Left renal pelvis (tissue), 4 donors: ENCODE measurements at places on chromosomes 1 and 21. TPM values are rescaled to one million over a fixed set of nuclear protein-coding genes. Genes with fewer than 3 reads are reported as not detected.

- no peak for DNase-seq
Observed at GRCh38 chr1:6625584-6626149, 999 bp downstream of the THAP3 start.

DNA sequence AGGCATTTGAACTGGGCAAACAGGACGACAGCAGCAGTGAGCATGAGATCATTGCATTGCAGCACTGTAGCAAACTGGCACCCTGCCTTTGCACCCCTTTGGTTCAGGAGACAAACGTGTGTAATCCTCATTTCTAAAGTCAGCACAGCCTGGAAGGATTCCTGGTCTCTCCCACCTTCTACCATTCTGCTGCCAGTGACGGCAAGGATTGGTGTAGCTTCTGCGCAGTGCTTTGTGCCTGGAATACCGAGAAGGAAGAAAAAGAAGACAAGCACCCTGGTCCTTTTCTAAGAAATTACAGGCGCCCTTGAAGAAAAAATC, 805.3 kb downstream of the USP25 start:
- no peak for DNase-seq

ENAH gene
- polyA plus RNA-seq = 71.9 TPM

DNA sequence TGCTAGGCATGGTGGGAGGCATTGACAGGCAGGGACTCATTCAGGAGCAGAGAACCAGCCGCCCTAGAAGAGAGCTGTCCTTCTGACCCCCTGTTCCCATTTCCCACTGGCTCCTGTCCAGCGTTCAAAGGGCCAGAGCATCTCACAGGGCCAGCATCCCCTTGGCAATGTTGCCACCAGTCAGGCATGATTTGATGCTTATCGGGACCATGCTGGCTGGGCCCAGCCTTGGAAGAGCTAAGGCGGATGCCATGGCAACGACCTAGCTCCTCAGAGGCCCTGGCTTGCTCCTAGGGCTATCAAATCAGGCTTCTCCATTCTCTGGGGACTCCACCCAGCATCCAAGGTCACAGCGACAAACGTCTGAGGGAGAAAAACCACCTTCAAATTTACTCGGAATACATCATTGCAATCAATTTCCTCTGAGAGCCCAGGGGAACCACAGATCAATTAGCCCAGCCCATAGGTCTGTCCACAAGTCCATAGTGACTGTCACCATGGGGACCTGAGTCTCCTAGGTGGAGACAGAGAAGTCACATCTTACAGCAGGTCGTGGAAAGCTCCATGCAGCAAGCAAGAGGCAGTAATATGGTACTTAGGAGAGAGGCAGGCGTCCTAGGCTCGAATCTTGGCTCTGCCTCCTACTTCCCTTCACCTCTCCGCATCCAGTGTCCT, 14.1 kb upstream of the VWA5B1 start:
- no peak for DNase-seq

DNA sequence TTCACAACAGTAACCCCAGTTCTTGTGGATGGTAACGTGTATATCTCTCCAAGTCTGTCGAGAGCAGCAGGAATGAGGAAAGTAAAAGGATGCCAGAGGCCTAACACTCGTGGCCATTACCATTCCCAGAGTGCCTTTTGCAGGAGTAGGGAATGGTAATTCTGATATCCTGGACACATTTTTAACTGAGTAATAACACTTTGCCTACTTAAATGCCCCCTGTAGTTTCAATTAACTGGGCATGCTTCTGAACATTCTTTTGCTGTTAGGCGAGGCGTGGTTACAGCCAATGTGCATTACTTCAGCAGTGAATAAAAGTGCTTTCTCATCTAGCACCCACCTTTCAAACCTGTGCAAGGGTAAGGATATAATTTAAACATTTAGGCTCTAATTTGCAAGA, 258.5 kb upstream of the ADGRL2 start:
- DNase-seq = no peak

SPRR2A gene
- 0.57 TPM for polyA plus RNA-seq

GRCh38 chr1:16205891-16206546, 6.4 kb downstream of the ARHGEF19 start:
- no peak for DNase-seq

DNA sequence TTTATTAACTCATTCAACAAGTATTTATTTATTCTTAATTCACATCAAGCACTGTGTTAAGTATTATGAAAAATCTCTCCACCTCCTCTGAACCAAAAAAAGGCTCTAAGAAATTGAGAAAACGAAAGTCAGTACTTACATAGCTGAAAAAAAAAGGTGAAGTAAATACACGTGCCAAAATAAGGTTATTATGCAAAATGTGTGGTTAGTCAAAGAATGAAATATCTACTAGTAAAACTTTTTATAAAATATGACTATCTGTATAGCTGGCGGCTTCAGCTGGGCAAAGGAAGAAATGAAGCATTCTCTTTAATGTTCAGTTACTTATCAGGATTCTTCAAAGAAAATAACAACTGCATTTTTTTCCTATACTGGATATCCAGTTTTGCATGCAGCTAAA, 35.5 kb upstream of the ASPM start:
- DNase-seq = no peak

NBPF4 gene
- polyA plus RNA-seq = not detected

USP21 gene
- 44.9 TPM for polyA plus RNA-seq

GRCh38 chr1:150875197-150876118, 941 bp downstream of the ARNT start:
- no peak for DNase-seq

SLC25A34 gene
- 2.3 TPM for polyA plus RNA-seq

DNA sequence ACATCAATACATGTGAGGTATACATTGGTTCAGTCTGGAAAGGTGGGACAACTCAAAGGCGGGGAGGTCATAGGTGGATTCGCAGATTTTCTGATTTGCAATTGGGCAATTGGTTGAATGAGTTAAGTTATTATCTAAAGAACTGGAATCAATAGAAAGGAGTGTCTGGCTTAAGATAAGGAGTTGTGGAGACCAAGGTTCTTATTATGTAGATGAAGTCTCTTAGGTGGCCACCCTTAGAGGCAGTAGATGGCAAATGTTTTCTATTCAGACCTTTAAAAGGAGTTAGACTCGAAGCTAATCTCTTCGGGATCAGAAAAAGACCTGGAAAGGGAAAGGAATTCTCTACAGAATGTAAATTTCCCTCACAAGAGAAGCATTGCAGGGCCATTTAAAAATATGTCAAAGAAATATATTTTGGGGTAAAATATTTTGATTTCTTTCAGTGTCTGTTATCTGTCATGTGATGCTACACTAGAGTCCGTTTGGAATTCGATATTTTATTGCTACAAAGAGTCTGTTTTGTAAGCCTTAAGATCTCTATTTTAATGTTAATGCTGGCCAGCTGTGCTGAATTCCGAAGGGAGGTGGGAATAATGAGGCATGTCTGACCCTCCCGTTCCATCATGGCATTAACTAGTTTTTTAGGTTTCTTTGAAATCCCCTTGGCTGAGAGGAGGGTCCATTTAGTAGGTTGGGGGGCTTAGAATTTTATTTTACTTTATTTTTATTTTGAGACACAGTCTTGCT, 265.1 kb downstream of the PTPRU start:
- DNase-seq = no peak

DNA sequence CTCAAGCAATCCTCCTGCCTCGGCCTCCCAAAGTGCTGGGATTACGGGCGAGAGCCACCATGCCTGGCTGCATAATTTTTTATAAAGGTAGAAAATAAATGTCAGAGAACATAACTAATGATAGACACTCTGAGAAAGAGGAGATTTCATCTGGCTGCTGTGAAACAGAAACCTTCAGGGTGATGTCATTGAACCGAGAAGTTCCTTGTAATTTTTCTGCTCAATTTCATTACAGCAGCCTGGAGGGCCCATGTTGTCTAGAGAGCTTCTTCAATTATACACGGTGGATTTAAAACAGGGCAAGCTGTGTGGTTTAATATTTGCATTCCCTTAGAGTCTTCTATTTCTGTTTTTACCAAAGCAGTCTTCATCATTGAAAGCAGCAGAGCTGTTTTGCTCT, 64.3 kb upstream of the MORC3 start:
- no peak for DNase-seq

DNA sequence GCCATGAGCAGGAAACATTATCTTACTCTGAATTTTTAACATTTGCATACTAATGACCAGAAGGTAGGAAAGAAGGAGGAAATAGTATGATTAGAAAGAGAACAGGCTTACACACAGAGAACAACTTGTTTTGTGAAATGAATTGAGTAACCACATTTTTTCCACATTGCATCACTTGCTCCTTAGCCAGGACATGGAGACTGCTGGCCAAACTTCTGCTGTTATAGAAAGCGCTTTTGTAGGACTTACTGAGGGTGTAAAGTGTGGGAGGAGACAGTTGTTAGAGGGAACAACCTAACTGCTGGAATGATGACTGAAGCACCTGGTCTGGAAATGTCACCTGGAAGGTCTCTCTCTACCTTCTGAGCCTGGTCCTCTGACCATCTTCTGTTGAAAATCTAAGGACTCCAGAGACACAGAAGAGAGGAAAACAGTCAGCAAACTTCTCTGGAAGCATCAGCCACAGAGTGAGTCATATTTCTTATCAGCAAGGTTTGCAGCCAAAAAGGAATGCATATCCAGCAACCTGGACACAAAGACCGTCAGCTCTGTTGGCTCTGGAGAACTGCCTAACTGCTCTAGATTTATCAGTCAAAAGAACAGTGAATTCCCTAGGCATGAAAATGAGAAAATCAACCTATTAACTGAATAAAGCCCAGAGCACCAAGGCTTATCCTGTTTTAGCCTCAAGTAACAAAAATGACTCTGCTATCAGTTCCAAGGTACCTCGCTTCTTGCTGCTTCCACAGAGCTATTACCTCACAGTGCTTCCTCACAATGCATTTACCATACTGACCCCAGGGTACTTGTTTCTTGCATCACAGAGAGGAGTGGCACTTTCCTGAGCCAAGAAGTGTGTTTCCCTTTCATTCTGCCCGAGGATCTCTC, 88.0 kb upstream of the SLFNL1 start:
- no peak for DNase-seq

HMCN1 gene
- 54.6 TPM for polyA plus RNA-seq

DNA sequence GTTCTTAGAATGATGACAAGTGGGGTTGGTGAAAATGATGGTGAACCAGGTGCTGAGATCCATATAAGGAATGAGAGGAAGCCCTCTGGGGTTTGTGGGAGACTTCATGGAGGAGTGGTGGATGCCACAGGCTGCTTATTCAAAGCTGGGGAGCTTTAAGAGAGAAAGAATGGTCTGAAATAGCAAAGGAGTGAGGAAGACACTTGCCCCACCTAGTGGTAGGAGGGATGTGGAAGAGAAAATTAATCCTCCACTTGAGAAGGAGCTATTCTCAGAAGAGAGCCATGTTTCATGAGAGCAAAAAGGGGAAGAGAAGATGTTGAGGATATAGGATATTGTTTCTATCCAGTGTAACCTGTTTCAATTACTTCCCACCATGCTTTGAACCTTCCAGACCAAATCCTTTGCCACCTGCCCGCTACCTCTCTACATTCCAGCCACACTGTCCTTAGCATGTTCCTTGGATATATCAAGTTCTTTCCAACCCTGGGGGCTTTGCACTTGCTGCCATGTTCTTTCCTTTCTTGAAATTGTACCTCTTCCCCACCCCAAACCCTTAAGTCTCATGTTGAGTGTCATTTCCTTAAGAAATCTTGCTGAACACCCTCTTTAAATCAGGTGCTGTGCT, 19.6 kb upstream of the ZNF648 start:
- no peak for DNase-seq

WASF2 gene
- 132 TPM for polyA plus RNA-seq

FMO5 gene
- 5.6 TPM for polyA plus RNA-seq

GRCh38 chr21:35475009-35475408, 425.9 kb upstream of the RUNX1 start:
- no peak for DNase-seq

ADGRL2 gene
- polyA plus RNA-seq = 216 TPM

LHX8 gene
- not detected for polyA plus RNA-seq

CDCA8 gene
- 14.9 TPM for polyA plus RNA-seq

GRCh38 chr1:211642870-211643269, 32.6 kb downstream of the NEK2 start:
- no peak for DNase-seq

- no peak for DNase-seq
Observed at GRCh38 chr1:30342535-30343141, 380.7 kb downstream of the MATN1 start.

- DNase-seq = no peak
Observed at GRCh38 chr1:218424502-218424901, 79.4 kb downstream of the TGFB2 start.

GRCh38 chr1:240092301-240093119, 827 bp downstream of the FMN2 start:
- DNase-seq = no peak

DNA sequence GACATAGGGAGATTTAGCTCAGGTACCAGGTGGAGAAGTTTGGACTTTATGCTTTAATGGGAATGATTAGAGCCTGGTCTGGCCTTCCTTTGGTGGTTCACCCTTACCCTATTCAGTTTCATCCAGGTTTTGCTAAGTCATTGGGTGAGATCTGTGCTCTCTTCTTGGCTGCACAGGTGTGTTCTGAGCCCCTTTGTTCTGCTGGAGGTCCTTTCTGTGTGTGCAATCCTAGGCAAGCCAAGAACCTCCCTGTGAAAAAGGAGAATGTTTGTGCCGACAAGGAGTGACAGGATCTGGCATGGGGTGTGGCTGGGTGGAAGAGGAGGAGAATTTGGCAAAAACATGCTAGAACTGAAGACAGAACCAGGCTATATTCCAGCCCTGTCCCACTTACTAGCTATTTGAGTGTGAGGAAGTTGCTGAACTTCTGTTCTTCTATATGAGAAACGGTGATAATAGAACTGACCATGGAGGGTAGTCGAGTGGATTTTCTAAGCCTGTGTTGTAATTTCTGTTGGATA, 4.6 kb downstream of the GSTM5 start:
- no peak for DNase-seq

DNA sequence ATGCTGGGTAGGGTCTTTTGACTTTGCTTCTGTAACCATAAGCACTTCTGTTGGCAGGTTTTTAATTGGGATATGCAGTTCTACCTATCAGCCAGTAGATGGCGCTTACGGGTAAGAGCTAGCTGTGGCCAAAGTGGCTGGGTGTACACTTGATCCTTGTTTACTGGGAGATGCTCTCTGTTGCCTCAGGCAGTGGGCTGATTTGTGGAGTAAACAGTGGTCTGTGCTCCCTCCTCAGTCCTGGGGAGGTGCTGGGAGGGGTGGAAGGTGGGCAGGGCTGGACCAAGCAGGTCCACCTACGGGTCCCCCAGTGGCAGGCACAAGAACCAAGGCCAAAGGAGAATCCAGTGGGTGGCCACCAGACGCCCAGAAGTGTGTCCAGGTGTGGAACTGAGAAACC, 43.4 kb downstream of the RALGPS2 start:
- DNase-seq = no peak

- DNase-seq = no peak
Observed at GRCh38 chr1:42735477-42736105, 4.4 kb downstream of the CLDN19 start.

DNA sequence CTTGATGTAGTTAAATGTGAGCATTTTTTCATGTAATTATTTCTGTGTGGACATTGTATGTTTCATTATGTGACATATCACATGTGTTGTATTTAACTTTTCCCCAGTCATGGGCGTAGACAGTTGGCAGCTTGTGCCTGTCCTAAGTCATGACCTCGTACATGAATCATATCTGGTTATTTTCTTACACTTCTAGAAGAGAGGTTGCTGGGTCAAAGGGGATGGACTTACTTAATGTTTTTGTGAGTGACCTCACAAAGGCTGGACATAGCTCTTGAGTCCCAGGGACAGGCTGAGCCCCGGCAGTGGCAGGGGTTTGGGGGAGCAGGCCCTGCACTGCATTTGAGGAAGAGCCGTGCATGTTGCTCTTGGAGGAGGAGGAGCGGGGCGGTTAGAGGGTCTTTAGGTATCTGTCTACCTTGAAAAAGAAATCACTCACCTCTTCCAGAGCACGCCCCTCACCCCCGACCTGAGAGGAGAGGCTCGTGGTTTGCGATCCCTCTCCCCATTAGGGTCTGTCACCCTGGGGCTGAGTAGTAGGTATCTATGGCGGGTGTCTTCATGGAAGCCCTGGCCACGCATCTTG, 16.4 kb downstream of the IFNGR2 start:
- DNase-seq = no peak
